Naive thymus-derived CD8-positive, alpha-beta T cell (primary cell): ENCODE measurements at places on chromosomes 7 and 10. TPM values are rescaled to one million over a fixed set of nuclear protein-coding genes. Genes with fewer than 3 reads are reported as not detected.

DNA sequence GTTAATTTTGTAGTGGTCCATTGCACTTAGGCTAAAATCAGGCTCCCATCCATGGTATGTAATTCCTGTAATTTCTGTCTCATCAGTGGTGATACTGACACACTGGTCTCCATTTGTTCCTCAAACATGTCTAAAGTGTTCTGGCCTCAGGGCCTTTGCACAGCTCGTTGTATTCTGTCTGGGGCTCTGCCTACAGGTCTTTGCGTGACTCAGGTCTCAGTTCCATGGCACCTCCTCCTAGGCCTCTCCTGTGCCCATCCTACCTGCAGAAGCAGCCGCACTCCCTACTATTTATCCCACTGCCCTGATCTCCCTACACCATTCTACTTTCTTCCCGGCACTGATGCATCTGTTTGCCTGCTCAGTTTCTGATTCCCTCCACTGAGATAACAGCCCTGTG is 173.8 kb downstream of the ITGA8 start:
- DNase-seq = no peak

GRCh38 chr7:94969434-94970084 is 62.2 kb downstream of the PPP1R9A start:
- DNase-seq = no peak

CNNM1 gene
- total RNA-seq = 0.55 TPM

DNA sequence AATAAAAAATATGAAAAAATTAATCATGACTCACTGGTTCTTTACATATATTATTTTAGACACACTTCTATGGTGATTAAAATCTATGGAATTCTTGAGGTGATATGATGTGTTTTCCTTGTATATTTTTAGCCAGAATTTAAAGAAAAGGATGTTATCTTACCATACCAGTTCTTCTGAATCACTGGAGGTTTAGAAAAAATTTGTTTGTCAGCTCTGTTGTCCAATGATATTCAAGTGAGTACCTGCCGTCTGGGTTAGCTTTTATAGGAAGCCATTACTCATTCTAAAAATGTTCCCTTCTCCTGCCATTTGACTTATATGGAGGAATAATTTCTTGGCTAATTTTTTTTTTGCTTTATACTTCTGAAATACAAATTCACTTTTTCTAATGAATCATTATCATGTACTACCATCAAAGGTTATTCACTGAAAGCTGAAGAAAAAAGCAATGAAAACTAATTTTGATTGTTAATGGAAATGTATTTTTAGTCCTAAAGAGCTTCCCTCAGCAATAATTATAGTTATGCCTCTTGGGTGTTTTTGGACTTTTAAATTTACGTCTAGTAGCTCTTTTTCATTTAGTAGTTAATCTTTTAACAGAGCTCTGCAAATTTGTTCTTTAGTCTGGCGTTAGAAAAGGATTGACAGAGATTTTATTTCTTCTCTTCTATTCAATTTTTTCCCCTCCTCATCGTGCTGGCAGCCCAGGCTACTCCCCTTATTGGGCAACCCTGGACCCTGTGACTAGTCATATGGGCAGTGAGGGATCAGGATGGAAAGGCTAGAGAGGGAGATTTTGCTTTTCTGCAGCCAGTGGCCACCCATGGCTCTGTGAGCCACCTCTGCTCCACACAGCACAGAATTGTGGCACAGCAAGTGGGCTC is 434.2 kb downstream of the LRMDA start:
- DNase-seq = no peak

DNA sequence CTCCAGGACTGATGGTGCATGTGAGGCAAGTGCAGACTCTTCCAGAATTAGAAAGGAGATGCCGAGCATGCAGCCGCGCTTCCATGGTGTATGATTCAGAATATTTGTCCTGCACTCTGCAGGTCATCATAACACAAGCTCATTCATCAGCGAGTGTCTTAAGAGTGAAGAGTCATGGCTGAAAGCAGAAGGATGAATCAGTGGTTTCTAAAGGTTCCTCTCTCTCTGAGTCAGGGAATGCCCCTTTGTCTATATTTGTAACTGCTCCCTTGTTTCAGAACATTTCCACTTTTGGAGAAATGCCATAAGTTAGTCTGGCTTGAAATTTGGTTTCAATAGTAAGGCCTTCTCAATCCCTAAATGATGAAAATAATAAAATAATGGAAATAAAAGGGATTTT is 52.3 kb downstream of the HECW1 start:
- DNase-seq = no peak

- no peak for DNase-seq
These were observed 51.1 kb downstream of the TMEM209 start for GRCh38 chr7:130154131-130154500.

FGF8 gene
- total RNA-seq = not detected

DNA sequence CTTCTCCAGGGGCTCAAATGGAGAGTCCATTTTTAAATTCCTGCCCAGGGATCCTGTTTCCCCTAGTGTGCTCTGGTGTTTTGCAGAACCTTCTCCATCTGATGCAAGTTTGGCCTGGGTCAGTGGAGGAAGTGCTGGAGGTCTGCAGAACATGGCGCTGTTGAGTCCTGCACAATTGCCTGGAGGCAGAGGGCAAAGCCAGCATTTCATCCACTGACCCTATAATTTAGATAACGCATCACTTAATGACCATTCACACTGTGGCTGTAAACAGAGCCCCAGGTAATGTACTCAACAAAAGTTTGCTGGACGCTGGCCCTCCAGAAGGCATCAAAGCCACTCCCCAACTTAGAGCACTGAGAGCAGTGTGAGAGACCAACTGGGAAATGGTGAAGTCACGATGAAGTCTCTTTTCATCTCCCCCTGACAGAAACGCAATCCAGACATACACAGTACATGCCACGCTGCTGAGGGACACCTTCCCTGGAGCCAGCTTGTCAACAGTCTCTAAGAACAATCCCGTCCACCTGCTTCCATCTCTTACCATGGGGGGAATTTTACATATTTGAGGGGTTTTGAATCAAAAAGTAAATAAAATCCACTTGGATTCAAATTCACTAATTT is 13.4 kb downstream of the C10orf71 start:
- DNase-seq = no peak

PPP1R3C gene
- not detected for total RNA-seq

GRCh38 chr10:123642697-123643096 is 23.5 kb upstream of the GPR26 start:
- no peak for DNase-seq

GRCh38 chr10:86385806-86386205 is 19.2 kb upstream of the GRID1 start:
- no peak for DNase-seq

CCL26 gene
- not detected for total RNA-seq

CFAP46 gene
- not detected for total RNA-seq

WNT8B gene
- total RNA-seq = not detected

DNA sequence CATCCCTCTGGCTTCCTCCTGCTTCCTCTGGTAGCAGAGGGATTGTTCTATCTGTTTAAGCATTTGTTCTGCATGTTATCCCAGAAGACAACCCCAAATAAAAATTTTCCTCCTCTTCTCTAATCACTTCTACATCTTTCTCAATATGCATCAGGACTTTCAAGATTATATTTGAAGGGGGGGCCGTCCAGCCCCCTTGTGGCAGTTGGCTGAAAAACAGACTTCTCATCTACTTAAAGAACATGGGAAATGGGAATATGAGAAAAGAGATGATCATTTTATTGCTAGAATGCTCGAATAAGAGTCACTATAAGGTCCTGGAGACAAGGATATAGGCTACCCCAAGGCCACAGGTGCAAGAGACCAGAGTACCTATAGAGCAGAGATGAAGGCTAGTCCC is 466.0 kb downstream of the REEP3 start:
- no peak for DNase-seq

DNA sequence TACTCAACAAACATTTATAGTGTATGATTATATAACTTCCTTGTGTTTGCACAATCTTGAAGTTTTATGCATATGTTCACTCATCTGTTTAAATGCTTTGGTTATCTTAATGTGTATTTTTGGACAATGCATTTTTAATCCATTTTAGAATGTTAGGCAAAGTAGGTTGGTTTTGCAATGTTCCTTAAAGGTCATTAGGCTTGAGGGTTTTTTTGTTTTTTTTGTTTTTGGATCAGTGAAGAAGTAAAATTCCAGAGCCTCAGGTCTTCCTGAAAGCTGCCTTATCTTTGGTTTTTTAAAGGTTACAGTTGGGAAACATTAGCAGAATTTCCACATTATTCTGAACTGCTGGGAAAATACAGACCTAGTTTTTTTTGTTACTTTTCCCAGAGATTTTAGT is 12.8 kb downstream of the MDFIC start:
- no peak for DNase-seq

GRM3 gene
- not detected for total RNA-seq

DNA sequence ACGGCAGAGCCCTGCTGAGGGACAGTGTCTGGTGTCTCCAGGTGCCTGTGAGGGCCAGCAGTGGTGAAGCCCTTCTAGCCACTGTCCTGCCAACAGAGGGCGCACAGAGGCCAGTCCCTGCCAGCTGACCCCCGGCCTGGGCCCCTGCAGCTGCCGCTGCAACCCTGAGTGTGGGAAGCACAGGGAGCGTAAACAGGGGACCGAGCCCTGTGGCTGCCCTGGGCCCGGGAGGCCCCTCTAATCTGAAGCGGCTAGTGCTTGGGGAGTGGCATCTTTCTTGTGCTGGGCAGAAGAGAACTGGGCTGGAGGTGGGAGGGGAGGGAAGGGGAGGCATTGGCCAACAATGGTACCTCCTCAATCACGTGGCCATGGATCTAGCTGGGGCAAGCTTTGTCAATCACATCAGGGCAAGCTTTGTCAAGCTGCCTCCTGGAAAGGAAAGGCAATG is 34.6 kb downstream of the TRIM8 start:
- DNase-seq = no peak

DNA sequence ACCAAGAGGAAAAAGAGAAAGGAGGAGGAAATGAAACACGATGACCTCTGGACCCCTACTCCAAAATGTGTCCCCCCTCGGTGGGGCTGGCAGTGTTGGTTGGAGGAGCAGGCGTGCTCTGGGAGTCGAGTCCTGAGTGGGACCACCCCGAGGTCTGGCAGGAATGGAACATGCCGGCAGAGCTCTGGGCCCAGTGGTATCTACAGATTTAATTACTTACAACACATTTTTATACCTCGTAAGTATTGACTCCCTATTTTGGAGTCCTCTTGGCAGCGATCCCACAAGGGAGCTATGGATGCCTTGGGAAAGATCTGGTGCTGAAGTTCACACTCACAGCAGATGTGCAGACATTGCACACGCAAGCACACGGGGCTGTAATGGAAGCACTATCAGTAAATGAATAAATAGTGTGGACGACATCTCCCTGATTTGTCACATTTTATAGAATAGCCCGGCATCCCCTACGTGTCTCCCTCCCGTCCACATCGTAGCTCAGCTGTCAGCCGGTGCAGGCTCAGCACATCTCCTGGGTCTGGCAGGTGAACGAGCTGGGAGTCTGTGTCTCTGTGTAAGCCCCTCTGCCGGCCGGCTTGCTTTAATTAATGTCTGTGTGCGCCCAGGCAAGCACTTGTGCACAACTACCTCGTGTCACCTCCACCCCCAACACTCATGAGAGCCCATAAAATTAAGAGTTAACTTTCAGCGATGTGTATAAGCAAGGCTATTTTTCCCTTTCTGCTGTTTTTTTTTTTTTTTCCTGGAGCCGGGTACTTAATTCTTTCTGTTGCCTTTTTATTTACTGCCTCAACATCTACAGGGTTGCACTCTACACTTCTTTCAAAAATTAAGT is 603.2 kb downstream of the LRMDA start:
- no peak for DNase-seq

PKD2L1 gene
- total RNA-seq = not detected

DNA sequence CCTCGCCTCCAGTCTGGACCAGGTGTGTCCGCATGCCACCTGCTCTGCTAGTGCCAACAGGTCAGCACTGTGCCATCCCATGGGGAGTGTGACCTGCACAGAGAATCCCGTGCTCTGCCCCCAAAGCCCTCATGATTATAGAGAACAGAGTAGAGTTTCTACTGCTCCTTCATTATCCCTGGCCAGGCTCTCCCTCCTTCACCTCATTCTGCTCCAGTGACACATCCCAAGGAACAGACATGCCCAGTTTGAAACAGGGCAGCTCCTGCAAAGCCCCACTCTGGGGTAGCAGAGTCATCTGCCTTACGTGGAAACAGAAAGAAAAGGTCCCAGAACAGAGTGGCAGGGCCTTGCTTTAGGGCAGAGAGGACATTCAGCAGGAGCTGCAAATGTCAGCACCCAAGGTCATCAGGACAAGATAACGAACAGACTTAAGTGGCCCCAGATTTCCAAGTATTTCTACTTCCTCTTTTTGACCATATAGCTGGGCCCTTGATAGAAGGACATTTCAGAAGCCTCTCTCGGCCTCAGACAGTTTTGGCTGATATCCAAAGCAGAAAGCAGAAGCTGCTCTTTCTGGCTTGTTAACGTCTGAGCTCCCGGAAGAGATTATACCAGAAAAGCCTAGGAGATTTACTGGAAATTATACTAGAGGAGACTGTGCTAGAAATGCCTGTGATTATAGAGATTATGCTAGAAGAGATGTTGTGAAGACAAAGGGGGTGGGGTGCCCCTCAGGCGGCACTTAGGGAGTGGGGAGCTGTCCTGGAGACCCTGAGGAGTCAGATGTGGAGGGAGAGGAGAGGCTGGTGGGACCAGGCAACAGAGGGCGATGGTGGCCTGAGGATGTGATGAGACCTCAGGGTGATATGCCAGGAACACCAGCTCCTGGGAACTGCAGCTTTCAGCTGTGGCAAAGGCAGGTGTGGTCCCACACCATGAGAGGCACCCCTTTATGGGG is 12.6 kb downstream of the TMEM176B start:
- DNase-seq = no peak

DNA sequence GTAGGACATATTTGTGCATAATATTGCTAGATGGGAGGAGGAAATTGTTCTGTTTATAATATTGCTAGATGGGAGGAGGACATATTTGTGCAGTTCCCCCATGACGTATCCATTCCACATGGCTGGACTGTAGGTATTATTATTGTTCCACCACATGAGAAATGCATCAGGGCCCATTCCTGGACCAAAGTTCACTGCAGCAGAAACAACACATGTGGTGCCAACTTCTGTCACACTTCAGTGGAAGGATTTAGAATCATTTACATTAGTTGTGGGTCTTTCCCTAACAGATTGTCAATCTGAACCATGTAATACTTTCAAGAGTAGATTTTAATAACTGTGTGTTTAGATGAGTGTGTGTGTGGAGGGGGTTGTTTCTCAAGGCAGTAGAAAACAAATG is 32.7 kb upstream of the MACC1 start:
- DNase-seq = no peak

- no peak for DNase-seq
These were observed 28.6 kb upstream of the CADPS2 start for GRCh38 chr7:122914812-122915211.

PPP1R17 gene
- total RNA-seq = not detected

- no peak for DNase-seq
These were observed 1061.1 kb upstream of the AUTS2 start for GRCh38 chr7:68537051-68537773.

- no peak for DNase-seq
These were observed 109.8 kb upstream of the AGR3 start for GRCh38 chr7:16991551-16991950.

DNA sequence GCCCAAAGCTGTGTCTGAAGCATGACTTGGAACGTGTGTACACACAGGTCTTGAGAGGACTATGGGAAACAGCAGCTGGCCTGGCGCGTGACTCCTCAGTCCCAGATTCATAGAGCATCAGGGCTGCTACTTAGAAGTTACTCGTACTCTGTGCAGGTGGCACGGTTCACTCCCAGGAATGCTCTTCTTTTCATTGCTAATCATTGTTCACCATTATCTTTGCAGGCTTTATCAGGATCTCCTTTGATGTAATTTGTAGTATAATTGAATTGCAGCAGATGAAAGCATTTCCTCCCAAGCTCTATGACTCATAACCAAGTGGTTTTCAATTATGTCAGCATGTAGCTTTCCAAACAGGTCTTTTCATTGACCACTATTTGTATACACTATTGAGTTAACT is 938.9 kb downstream of the NRG3 start:
- DNase-seq = no peak

GRID2IP gene
- 2.6 TPM for total RNA-seq

PPIF gene
- total RNA-seq = 33.8 TPM
